COLO829 (cell line): ENCODE measurements at places on chromosomes 16 and 17.
A peak's percentile ranks its signal among the peaks of the same experiment; 100 is the strongest.

DNA sequence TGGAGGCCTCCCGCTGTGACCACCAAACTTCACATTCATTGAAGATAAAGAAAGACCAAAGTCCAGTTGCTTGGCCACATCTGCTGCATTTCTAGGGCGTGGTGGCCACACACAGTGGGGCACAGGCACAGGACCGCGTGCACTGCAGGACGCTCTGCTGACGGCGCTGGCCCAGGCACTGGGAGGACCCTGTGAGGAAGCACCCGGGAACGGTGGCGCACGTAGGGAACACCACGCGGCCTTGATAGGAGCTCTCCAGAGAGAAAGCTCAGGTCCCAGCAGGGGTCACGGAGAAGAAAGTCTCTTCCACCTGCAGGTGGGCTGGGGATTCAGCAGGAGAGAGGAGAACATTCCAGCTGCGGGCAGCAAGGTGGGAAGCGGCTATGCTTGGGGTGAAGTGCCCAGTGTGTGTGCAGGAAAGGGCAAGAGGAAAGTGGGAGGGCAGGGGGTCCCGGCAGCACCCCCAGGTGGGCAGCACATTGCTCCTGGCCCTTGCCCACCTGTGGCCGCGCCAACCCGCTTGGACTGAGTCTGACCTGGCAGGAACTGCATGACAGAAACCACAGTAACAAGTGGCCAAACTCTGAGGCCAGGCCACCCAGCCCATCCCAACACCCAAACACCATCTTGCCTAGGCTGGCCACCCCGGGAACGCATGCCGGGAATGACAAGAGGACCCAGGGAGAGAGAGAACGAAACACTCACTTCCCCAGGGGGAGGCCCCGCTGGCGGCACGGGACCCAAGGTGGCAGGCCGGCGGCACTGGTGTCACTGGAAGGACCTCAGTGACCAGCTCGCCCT, 32.8 kb downstream of the TBC1D16 start:
- DNase-seq, result no peak

- DNase-seq, result no peak
Observed at GRCh38 chr17:17813055-17813724, 23.6 kb downstream of the SREBF1 start.

DNA sequence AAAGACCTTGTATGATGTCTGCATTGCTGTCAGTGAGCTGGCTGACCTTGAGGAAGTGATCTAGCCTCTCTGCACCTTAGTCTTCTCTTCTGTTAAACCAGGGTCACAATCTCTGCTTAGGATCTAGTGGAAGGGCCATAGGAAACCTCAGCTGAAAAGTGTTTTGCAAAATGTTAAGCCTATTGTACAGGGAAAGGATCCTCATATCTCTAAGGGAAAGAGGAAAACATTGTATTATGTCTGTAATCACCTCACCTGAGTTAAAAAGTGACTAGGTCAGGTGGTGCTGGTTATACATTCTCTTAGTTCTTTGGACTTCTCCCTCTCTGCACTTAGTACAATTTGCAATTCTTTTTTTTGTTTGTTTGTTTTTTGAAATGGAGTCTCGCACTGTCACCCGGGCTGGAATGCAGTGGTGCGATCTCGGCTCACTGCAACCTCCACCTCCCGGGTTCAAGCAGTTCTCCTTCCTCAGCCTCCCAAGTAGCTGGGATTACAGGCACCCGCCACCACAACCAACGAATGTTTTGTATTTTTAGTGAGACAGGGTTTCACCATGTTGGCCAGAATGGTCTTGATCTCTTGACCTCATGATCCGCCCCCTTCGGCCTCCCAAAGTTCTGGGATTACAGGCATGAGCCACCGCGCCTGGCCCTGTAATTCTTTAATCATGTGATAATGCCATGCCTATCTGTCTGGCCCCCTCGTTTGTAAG, 2.0 kb upstream of the SEPHS2 start:
- no peak for DNase-seq

- DNase-seq, result no peak
Observed at GRCh38 chr17:82106688-82107305, 8.8 kb upstream of the FASN start.

- no peak for DNase-seq
Observed at GRCh38 chr16:30548416-30549253, 9.5 kb downstream of the ZNF764 start.

GRCh38 chr16:25064937-25065336, 46.6 kb upstream of the LCMT1 start:
- peak; percentile 50 for DNase-seq

GRCh38 chr16:15466886-15467781, 32.7 kb downstream of the BMERB1 start:
- no peak for DNase-seq

DNA sequence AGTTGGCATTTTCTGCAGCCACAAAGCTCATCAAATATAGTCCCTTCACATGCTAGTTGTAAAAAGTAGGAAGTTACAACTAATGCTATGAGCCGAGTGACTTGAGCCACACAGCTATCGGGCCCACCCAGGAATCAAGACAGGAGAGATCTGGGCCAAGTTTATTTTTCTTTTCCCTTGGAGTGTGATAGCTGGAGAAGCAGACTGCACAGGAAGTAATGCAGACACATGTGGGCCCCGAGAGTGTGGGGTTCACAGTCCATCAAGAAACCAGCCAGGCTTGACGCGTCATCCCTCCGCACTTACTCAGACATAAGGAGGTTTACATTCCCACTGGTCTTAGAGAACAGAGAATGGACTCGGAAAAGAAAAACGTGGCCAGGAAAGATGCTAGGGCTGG, 403.1 kb upstream of the CDH11 start:
- no peak for DNase-seq
